Right hindlimb (tissue), 1 donor: ENCODE measurements at places on chromosomes 12 and 14.

DNA sequence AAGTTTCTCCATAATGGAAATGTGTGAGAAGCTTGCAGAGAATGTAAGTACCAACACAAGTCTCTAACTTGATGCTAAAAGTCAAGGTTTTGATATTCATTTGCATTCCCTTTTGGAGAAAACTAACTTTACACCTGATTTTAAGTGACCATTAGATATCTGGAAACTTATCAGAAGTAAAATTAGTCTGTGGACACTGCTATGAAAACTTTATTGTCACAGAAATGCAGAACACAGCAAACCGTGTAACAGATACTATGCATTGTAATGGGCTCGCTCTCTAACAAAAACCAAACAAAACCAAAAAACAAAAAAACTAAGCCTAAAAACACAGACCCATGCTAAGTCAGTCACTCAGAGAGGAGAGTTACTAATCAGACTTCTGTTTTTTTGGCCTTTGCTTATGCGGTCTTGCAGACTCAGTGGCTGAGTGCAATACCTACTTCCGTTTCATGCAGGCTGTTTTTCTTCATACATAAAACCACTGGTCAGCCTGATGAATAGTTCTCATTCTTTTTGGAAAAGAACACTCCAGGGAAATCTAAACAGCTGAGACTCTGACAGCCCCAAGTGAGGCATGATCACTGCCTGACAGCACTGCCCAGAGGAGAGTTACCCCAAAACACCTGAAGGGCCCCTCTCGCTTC lies 35.7 kb downstream of the NRDE2 start:
- no peak for DNase-seq

- DNase-seq, result no peak
Observed at GRCh38 chr12:462936-463705, 3.4 kb downstream of the B4GALNT3 start.

- DNase-seq, result no peak
Observed at GRCh38 chr14:22811722-22812121, 3.5 kb downstream of the SLC7A7 start.

DNA sequence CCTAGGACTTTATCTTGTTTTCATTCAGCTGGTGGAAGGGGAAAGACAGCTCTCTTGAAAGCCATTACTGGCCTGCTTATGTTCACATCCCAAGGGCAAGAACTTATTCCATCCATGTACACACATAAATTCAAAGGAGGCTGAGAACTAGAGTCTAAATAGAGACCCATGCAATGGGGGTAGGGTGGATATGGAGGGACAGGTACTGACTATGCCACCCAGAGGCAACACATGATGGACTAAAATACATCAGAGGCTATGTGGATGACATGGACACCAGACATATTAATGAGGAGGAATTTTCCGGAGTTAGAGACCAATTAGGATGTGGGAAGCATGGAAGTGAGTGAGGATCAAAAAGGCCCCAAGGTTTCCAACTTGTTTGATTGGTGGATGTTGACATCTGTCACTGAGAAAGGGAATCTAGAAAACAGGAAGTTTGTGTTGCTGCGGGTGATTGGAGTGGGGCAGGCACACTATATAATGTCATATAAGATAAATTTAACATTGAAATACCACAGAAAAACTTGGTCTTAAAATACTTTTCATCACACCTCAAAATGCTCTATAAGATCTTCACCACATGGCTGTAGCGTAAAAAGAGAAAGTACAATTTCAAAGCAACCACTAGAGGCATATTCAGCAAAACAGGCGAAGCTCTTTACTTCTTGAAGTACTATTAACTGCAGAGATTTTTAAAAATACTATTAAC lies 130.4 kb downstream of the GRIP1 start:
- DNase-seq, result no peak

- peak; percentile 16 for DNase-seq
Observed at GRCh38 chr12:27780612-27781408, 774 bp upstream of the MANSC4 start.

DNA sequence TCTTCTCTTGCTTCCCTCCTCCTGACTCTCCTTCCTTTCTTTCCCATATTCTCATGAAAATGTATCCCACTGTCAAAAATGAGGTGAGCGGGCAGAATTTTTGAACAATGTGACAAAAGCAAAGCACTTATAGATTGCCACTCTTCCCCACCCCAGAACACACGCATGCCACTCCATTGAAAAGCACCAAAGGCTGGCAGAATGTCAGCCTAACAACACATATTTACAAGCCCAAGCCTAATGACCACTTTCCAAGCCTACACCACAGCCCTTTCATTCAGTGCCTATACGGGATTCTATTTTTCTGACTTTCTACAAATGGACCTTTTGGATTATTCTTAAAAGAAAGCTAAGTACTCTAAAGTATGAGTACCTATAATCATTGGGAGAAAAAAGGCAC lies 62.9 kb upstream of the METAP2 start:
- no peak for DNase-seq

DNA sequence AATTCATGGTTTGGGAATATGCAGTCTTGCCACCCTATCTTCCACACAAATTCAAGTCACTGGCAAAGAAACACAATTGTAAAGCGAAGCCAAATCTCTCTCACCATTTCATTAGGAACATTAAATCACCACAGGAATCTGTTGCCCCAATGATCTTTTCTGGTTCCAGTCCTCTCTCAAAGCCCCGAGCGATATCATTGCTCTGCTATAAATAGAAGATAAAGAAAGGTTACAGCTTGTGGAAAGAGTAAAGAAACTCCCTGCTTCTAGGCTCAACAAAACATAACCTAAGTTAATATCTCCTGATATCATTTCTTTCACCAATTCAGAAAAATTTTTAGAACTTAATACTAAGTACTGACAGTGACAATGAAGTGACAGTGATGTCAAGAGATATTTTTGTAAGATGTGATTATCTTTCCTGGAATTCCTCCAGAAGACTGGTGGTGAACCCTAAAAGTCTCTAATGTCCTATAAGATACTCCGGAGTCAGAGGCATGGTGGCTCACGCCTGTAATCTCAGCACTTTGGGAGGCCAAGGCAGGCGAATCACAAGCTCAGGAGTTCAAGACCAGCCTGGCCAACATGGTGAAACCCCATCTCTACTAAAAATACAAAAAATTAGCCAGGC lies 33.8 kb downstream of the CBX5 start:
- no peak for DNase-seq

DNA sequence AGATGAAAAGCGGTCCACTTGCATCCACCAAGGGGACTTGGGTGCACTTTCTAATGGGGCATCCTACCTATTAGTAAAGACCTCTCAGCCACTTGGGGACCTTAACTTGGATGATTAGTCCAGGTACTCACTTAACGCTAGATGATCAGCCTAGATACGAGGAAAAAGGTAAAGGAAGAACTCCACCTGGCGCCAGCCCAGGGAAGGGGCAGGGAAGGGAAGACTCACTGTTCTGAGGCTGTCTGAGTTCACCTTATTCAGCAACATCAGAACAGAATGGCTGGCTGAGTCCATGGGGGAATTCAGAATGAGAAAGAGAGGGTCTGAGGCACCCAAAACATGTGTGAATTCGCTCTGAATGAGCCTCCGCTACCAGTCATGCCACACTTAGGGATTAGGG lies 7.1 kb downstream of the IL22 start:
- DNase-seq, result no peak

- DNase-seq, result peak; percentile 80
Observed at GRCh38 chr12:125340791-125341190, 275.6 kb downstream of the AACS start.

DNA sequence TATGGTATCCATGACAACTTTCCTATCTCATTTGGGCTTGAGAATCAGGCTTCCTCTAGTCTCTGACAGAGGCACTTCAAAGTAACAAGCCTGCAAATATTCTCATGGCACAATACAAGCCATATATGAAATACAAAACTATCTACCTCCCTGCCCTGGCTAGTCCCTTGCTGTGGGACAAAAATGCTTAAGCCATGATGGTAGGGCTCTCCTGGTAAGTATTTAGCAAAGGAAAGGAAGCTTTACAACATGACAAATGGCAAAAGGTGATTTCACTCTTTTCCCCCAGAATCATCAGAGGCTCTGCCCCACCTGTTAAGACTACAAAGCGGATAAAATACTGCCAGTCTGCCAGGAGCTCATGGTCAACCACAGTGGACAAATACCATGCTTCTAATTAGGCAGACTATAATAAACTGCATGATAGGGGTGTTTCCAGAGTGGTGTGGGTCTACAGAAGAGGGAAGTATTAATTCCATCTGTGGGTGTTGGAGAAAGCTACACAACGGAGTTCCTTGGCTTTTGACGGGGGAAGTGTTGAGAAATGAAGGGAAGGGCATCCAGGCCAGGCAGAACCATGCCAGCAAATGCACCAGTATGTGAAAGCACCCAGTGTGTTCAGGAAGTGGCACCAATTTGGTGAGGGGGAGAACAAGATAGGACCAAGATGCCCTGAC lies 92.9 kb downstream of the SPTSSA start:
- DNase-seq, result no peak

DNA sequence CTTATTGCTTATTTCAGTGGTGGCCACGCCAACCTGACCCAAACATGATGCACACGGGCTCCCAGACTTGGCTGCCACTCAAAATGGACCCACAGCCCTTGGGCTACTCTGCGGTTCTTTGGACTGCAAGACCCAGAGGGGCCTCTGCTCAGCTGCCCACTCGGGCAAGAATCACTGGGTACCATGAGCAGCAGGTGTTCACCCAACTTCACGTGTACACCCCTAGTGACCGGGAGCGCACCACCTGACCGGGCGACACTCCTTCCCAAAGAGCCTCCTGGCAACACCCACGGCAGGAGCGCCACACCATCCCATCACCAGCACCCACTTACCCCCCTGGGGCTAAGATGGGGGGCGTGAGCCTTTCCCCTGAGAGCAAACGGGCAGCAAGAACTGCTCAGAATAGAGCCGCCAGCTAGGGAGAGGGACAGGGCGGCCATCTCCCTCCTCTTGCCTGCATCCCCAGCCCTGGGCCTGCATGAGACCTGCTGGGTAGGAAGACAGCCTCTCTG lies 32.0 kb downstream of the CCNK start:
- DNase-seq, result no peak

DNA sequence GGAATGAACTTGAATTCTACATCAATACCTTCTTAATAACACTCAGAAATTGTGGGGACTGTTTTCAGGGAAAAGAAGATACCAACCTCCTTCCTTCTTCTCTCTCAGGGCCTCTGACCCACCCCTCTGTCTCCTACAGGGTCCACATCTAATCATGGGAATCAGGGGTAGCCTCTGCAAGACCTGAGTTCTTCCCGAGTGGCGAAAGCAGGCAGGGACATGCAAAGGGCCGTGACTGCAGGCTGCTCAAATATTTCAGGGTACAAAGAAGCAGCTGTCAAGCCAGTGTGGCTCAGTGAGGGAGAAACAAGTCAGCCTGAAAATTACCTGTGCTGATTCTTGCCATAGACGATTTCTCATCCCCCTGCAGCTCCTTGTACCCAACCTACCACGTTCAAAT lies 123.1 kb upstream of the PARP11 start:
- no peak for DNase-seq

DNA sequence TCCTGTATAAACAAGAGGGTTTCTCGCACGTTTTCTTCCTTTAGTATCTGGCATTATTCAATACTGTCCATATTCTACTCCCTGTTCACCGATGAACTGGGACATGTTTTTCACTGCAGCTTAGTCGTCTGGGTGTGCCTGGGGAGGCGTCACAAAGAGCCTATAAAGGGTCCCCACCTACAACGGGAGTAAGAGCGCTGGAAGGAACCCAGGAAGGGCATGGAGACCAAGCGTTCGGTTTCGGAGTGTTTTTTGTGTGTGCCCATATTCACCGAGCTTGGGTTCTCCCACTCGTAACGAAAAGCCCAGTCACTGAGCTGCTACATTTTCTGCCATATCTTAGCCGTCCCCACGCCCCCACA lies 592 bp upstream of the USP15 start:
- DNase-seq, result no peak

GRCh38 chr14:21120686-21121085 lies 19.8 kb downstream of the TMEM253 start:
- DNase-seq, result no peak

DNA sequence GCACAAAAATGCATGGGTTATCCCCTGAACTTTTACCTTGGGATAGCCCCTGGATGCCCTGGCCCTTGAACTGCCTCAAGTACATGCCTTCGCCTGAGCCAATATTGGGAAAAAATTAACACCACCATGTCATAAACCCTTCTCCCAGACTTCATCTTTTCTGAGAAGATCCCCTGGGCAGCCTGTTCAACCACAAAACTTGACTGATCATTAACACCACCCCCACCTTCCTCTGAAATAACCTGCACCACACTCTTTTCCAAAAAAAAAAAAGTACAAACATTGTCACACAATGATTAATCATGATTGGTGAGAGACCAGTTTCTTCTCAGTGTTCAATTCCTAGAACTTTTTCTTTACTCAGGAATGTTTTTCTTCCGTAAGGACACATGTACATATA lies 217.9 kb downstream of the PAX9 start:
- no peak for DNase-seq

DNA sequence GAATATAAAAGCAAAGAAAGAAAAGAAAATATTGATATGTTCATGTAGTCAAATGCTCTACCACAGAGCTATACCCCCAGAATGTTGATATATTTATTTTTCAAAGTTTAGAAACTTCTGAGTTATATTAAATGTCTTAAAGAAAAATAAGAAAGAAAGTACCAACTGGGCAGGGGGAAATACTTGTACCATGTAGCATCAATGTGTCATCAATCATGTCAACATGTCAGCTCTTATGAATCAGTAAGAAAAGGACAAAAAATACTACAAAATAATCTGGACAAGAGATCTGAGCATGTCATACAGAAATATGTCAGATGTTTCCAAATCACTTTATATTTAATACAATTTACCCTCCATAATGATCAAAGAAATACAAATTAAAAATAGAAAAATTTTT lies 595.1 kb upstream of the ATP2B1 start:
- no peak for DNase-seq

DNA sequence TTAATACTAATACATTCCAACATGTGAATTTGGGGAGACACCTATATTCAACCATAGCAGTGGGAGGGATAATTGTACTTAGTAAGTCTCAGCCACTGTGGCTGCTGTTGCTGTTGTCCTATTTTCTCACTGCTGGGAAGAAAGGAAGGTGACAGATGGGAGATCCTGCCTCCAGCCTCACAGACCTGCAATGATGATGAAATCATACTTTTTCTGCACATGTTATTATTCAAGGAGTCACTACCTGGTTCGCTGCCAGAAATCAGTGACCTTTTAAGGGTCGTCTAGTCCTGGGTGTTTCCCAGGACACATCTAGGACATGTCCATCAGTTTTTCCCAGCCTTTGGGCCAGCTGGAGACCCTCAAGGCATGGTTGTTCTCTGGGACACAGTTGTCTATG lies 106.2 kb upstream of the RPH3A start:
- no peak for DNase-seq

GRCh38 chr12:63889721-63890509 lies 45.4 kb downstream of the SRGAP1 start:
- DNase-seq, result no peak

GRCh38 chr14:32077081-32078022 lies at the start of gene ARHGAP5:
ARHGAP5 (plus strand) TSS chr14:32077304; CDS start chr14:32090670, 13,366 bp downstream.
- DNase-seq, result peak; percentile 83

GRCh38 chr12:6383572-6384498 lies at the start of gene LTBR:
LTBR (plus strand) TSS chr12:6384162; CDS start chr12:6384359, 197 bp downstream.
- peak; percentile 95 for DNase-seq
